HS-5 (cell line): ENCODE measurements at places on chromosomes 11 and 22.
A peak's percentile ranks its signal among the peaks of the same experiment; 100 is the strongest.

DNA sequence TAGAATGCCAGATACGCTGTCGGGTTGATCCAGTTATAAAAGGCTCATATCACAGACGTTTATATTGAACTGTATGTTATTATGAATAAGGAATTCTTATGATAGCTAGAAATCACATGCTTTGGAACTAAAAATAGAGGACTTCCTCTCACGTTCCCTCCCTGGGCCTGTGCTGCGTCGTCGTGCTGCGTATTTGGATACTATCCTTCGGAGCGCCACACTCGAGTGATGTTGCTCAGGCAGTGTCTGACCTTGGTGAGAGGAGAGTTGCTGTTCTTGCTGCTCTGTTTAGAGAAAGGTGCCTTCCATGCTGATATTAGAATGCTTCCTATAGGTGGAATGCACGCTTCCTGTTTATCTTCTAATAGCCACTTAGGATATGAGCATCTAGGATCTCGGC is 20.2 kb upstream of the ST14 start:
- DNase-seq = no peak

DNA sequence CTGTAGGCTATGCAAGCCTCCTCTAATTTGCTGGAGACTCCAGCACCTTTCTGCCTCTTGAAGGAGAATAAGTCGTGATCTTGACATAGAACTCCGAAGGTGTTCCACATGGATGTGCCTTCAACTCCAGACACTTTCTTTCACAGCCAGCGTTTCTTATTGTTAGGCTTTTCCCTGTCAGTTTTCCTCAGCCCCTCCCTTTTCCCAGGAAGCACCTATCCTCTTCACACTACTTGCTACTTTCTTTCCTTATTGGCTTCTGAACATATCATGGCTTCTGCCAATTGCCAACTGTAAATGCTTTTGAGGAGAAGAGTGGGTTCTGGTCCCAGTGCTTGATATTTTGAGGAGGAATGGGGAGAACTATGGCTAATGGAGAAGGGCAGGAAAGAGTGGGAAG is 216.3 kb upstream of the PGR start:
- no peak for DNase-seq

- DNase-seq = no peak
Measured at GRCh38 chr11:131688048-131688693, 317.8 kb downstream of the NTM start.

GRCh38 chr11:16800382-16800781 is 61.9 kb downstream of the C11orf58 start:
- DNase-seq = no peak

DNA sequence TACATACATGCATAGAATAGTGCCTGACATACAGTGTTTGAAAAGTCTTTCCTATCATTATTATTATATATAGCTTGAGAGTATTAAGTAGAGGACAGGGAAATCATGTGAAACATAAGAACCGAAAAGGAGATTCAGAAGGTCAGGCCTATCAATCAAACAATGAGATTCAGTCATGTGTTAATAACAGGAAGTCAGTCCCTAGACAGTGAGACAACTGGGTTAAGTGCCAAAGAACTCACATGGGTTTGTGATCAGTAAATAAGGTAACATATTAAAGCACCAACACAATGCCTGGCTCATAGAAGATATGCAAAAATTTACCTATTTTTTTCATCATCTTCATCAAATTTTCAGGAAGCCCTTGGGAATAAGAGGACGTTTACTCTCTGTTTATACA is 174.3 kb upstream of the FAT3 start:
- DNase-seq = no peak

GRCh38 chr11:120137611-120138521 is at the start of gene TRIM29:
TRIM29 (minus strand) TSS chr11:120138113; CDS start chr11:120138031, 82 bp downstream.
- no peak for DNase-seq

DNA sequence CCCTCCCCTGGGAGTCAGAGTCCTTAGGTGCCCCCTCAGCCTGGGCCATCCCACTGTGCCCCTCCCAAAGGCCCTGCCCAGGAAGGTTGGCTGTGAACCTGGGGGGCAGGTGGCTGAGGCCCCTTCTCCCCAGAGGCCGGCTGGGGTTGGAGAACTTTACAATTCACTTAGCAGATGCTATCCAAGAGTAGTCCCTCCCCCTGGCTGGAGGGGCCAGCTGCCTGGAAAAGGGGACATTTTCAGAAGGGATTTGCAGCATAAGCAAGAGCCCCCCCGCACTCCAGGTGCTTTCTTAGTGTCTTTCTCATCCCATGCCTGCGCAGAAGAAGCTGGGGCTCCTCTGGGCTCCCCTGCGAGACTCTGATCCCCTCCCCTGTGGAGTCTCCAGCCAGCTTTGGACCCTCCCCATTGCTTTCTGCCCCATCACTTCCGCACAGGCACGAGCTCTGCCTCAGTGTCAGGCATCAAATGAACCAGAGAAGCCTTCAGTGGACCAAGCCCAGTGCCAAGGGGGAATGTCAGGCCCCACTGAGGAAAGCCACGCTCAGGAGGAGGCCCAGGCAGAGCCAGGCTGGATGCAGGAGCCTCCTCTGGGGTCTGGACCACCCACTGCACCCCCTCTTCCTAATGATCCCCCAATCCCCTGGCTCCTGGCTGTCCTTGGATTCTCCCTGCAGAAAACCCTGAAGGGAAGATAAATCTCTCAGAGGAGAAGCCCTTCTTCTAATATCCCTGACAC is 3.7 kb downstream of the SSTR3 start:
- no peak for DNase-seq

- DNase-seq = no peak
Measured at GRCh38 chr22:21455334-21456089, 11.7 kb upstream of the TMEM191C start.

- DNase-seq = no peak
Measured at GRCh38 chr11:134584706-134585445, 172.8 kb upstream of the B3GAT1 start.

- peak; percentile 79 for DNase-seq
Measured at GRCh38 chr11:78796956-78797355, 222.3 kb upstream of the NARS2 start.

- DNase-seq = peak; percentile 87
Measured at GRCh38 chr22:36439481-36440271, 41.8 kb downstream of the TXN2 start.

GRCh38 chr11:99818991-99819390 is 798.2 kb downstream of the CNTN5 start:
- DNase-seq = no peak

- no peak for DNase-seq
Measured at GRCh38 chr11:61067782-61068446, 34.4 kb upstream of the CD5 start.

GRCh38 chr11:33214187-33214586 is 43.0 kb upstream of the HIPK3 start:
- no peak for DNase-seq

- DNase-seq = no peak
Measured at GRCh38 chr11:94150704-94151685, 22.4 kb downstream of the PANX1 start.

GRCh38 chr11:26023057-26023456 is 308.9 kb upstream of the ANO3 start:
- DNase-seq = no peak

DNA sequence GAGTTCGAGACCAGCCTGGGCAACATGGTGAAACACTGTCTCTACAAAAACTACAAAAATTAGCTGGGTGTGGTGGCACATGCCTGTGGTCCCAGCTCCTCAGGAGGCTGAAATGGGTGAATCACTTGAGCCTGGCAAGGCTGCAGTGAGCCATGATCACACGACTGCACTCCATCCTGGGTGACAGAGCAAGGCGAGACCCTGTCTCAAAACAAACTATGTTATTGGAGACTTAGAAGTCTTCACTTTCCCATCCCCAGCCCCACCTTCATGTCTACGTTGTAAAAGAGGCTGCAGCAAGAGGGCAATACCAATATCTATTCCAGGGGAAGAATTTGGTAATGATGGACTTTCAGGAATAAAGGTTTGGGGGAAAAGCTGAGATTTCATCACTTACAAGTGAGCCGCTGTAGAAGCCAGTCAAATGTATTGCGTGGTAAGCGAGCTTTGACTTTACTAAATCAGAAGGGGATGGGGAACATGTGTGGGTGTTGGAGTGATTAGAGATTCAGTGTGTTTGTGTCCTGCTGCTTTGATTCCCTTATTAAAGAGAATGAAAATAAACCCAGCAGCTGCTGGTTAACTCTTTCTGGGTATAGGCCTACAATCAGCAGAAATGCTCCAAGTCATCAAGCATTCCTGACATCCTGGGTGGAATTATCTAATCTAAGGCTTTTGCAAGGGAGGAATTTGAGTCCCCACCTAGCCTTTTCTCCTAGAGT is 53.7 kb downstream of the UBASH3B start:
- peak; percentile 47 for DNase-seq

GRCh38 chr11:10646681-10647355 is 46.7 kb downstream of the IRAG1 start:
- DNase-seq = no peak
